Activated CD4-positive, alpha-beta T cell treated with anti-CD3 and anti-CD28 coated beads for 4 hours (primary cell): ENCODE measurements at places on chromosomes 11 and 22.

GRCh38 chr22:27573280-27574001 is 228.1 kb downstream of the MN1 start:
- no peak for DNase-seq

DNA sequence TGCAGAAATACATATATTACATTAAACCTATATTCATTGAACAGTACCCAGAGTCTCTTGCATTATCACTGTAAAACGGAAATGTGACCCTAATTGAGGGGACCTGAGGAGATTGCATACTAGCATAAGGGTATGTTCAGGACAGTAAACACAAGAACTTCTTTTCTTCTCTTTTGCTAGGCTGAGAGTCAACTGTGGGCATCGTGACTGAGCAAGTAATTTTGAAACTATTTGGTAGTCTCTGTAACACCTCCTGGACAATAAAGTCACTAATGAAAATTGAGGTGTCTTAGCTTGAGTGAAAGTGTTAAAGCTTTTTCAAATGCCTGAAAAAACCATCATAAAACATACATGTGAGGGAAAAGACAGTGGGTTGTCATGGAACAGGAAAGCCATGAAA is 90.9 kb downstream of the PDHX start:
- DNase-seq: no peak

- no peak for DNase-seq
Observed at GRCh38 chr11:61279934-61280659, 15.0 kb downstream of the VWCE start.

DNA sequence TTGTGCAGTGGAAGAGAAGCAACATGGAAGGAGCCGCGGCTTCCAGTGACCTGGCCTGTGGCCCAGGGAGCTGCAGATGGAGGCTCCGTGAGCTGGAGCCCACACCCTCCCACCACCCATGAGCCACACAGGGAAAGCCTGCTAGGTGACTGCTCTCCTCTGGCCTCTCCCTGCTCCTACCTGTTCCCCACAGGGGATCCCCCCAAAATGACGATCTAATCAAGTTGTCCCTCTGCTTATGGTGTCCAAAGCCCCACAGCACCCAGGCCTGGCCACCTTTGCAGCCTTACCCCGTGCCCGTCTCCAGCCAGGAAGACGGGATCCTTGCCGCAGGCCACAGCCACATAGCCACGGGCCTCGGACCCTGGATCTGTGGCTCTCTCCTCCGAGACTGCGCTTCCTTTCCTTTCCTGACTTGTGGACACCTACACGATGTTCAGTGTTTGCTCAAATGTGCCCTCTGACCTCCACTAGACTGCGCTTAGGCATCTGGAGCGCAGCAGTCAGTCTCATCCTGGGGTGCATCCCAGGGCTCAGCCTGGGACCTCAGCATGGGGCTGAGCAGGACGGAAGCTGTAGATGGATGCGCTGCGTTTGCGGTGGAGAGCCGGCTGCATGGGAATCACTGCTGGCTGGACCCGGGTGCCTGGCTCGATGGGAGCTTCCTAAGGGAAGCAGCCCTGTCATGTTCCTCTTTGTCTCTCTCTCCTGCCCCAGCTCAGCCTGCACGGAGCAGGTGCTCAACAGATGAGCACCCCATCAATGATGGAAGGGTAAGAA is 133.3 kb downstream of the ST3GAL4 start:
- no peak for DNase-seq

GRCh38 chr22:41654322-41654721 is 33.2 kb downstream of the XRCC6 start:
- no peak for DNase-seq

DNA sequence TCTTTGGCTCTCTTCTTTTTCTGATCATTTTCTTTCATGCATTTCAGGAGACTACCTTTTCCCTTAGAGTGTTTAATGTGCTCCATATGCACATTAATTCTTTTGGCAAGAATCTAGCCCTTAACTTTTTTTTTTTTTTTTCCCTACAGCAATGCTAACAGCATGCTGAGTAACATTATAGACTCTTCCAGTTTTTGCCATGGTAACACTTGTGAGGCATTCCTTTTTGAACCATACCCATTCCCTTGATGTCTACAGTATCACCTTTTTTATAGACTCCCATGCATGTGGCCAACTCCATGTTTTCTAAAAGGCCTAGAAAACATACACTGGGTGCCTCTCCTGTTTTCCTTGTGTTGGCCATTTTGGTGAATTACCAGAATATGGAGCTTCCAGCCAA is 2.9 kb upstream of the MRPL17 start:
- DNase-seq: no peak

DNA sequence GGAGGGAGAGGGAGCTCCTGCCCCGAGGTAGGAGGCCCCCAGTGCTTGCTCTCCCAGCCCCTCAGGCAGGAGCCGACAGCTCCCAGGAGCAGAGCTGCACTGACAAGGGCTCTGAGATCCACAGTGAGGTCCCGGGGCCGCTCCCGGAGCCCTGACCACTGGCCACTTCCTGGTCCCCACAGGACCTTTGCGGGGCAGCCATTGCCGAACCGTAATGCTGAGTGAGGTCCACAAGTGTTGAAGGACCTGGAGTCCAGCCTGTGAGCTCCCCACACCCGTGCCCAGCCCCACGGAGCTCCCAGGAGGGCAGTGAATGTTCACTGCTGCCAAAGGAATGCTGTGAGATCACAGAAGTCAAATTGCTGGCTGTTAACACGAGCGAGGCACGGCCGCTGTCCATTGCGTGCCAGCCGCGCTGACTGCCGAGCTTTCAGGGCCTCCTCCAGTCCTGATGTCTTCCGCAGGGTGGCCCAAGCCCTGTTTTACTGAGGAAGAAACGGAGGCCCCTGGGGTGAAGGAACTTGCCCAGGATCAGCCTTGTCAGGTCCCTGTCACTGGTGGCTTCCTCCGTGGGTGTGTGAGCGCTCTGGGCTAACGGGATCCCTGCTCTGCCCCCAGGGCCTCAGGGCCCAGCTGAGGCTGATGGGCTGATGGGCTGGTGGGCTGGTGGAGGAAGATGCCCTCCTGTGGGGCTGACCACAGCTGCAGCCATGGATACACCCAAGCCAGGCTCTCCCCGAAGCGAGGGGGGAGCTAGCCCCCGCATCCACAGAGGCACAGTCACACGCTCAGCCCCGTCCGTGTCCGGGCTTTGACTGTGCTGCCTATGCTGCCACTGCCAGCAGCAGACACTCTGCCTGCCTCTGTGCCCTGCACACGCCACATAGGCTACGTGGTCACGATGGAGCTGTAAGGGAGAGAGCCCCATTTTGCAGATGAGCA is 70.8 kb downstream of the WNT7B start:
- no peak for DNase-seq

DNA sequence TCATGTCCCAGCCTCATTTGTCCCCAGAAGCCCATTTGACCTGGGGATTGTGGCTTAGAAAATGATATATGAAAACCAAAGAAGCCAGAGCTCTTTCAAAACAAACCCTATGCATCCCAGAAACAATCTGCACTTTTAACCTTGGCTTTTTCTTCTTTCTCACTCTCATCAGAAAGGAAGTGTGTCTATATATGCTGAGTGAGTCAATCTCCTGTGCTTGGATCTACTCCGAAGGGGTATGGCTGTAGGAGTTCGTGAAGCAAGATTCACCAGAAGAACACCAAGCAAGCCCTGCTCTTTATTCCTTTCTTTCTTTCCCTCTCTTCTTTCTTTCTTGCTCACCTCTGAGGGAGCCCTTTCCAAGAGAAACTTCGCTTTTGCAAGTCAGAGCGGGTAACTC is 636 bp downstream of the PAMR1 start:
- no peak for DNase-seq

DNA sequence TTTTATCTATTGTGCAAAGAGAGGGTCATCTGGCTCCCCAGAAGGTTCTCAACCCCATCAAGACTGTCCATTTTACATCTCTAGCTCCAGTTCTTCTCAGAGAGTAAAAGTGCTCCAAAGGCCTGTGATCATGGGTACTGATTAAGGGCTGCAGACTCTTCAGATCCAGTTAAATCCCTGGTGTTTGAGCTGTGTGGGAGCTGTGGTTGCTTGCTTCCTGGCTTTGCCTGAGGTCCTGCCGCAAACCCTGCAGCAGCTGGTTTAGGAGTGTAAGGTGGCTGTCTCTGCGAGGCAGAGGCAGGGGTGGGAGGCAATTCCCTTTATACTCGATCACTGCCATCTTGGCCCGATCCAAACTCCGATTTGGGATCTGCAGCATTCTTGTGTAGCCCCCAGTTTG is 1.2 kb downstream of the MRPL17 start:
- no peak for DNase-seq

DNA sequence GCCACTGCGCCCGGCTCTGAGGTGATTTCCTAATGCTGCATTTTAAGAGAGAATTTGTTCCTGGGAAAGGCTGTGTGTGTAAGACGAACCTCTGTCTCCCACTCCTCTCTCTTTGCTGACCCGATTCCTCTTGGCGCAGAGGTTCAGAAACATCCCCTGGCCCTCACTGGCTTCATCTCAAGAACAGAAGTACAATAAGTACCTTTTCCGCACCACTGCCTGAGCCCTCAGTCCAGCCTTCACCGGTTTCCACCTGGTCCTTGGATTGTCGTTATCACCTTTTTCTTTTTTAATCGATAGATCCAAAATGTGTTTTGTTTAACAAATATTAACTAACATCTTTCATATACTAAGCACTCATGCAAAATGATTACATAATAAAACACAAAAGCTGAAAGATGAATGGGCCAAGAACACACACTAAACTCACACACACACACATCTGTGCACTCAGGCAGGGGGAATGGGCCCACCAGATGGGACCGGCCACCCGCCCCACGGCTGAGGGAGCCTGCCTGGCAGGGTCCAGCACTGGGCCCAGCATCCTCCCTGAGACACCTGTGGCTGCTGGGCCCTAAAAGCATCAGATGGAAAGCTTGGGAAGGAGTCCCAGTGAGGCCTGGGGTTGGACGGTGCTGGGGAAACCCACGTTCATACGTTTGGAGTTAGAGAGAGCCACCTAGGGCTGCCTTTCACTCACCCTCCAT is 50.4 kb upstream of the A4GALT start:
- DNase-seq: no peak

DNA sequence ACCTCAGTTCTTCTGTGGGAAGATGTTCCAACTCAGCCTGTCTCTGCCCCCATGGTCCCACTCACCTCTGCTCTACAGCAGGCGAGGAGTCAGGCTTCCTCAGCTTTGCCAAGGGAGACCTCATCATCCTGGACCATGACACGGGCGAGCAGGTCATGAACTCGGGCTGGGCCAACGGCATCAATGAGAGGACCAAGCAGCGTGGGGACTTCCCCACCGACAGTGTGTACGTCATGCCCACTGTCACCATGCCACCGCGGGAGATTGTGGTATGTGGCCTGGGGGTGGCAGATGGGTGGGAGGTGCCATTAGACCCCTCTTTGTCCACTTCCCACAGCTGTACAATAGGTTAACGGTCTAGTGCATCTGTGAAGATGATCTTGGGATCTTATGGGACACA is 73.3 kb downstream of the MYO7A start:
- no peak for DNase-seq

- DNase-seq: no peak
Observed at GRCh38 chr11:65975771-65976170, 14.2 kb downstream of the SART1 start.

- peak; percentile 3 for DNase-seq
Observed at GRCh38 chr11:103055221-103055890, 36.6 kb downstream of the DCUN1D5 start.

GRCh38 chr11:128625326-128625725 is 38.0 kb upstream of the ETS1 start:
- DNase-seq: no peak

DNA sequence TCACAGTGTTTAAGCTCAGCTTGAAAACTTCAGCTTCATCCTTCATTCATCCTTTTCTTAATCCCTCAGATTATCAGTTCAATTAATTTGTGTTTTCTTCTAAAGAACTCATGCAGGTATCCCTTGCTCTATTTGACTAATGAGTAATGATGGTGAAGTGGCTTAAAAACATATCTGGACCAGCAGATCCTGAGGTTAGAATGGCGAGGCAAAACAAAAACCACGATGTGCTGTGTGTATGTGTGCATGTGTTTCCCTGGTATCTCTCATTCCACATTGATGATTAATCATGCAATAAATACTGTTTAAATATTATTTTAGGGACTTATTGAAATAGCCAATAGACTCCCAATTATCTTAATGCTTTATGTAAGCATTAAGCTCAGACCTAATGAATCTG is 437.0 kb downstream of the DYNC2H1 start:
- no peak for DNase-seq
